ENCODE measurements at places on chromosomes 2 and 18. TPM values are rescaled to one million over a fixed set of nuclear protein-coding genes. Genes with fewer than 3 reads are reported as not detected.
A peak's percentile ranks its signal among the peaks of the same experiment; 100 is the strongest.

DNA sequence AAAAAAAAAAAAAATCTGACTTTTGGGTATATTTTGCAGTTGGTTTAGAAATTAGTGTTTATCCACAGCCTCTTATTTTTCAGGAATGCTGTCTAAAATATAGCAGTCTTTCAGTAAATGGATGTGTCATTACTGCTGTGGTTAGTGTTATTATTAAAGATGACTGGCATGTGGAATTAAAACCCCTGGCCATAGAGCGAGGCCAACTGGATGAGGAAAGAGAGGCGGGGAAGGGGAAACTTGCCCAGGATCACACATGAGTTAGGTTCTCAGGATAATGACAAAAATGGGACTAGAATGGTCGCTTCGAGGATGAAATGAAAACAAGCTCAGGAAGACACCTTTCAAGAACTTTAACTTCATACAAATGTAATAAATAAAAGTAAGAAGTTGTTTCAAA lies 57.4 kb upstream of the APCDD1 start:
- DNase-seq, result no peak

The COL5A2 gene
- polyA plus RNA-seq, result not detected

- no peak for DNase-seq
Observed at GRCh38 chr2:164887434-164888144, 46.0 kb upstream of the COBLL1 start.

The TMEM37 gene
- not detected for polyA plus RNA-seq

GRCh38 chr2:62964671-62965070 lies 86.0 kb upstream of the OTX1 start:
- no peak for DNase-seq

- no peak for DNase-seq
Observed at GRCh38 chr18:9403795-9404564, 69.4 kb downstream of the TWSG1 start.

The SLC23A3 gene
- 0.18 TPM for polyA plus RNA-seq

GRCh38 chr2:203728321-203728720 lies 21.9 kb downstream of the CD28 start:
- no peak for DNase-seq

The PER2 gene
- polyA plus RNA-seq, result 6.3 TPM

DNA sequence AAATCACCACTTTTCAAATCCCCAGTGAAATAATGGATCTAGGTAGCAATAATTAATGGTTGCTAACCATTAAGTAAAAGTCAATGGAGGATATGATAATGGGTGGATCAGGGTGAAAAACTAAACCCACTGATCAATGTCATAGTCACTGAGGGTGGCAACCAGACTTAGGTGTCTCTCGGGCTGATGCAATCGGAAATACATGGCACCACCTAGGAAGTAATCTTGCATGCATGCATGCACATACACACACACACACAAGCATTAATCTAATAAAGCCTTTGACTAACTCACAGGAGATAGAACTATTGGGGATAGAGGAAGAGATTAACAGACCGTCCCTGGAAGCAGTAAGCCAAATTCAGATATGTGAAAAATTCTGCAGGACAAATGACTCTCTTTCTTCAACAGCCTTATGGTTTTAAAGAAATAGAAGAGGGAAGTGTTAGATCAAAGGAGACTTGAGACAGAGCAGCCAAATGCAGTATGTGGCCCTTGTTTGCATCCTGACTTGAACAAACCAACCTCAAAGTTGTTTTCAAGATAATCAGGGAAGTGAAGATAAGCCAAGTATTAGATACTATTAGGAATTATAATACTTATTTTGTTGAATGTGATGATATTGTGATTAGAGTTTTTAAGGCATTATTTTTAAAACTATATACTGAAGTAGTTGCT lies 186.0 kb upstream of the RMP24 start:
- peak; percentile 10 for DNase-seq

The WNT10A gene
- polyA plus RNA-seq, result 11.8 TPM

The EGR4 gene
- not detected for polyA plus RNA-seq

DNA sequence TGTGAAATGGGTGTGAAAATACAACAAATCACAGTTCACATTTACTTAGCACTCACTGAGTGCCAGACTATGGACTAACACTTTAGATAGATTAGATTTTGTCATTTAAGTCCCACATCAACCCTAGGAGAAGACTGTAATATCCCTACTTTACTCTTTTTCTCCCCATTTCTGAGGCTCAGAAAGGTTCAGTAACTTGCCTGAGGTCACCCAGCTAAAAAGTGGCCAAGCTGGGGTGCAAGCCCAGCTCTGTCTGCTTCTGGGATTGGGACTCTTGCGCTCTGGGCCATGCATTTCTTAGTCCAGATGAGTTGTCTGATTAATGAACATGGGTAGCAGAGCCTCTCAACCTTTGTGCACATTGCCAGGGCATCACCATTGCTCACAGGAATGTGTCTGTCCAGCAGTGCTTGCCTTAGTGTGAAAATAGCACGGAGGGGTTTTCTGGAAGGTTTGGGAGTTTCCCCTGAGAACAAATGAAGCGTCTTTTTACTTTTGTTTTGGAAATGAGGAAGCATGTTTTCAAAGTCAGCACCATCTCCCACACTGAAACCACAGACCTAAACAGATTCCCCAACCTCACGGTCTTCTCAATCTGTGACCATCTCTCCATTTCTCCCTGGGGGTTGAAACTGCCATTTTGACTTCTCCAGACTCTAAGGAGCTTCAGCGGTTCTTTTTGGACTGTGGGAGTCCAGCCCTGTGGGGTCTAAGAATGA lies 31.9 kb downstream of the NRP2 start:
- DNase-seq, result peak; percentile 73

DNA sequence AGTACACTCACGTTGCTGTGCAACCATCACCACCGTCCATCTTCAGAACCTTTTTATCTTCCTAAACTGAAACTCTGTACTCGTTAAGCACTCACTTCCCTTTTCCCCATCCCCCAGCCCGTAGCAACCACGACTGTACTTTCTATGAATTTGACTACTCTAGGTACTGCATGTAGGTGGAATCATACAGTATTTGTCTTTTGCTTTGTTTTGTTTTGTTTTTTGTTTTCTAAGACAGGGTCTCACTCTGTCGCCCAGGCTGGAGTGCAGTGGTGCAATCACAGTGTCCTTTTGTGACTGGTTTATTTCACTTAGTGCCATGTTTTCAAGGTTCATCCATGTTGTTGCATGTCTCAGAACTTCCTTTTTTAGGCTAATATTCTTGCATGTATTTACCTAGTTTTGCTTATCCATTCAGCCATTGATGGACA lies 7.0 kb upstream of the TYMS start:
- DNase-seq, result peak; percentile 34

DNA sequence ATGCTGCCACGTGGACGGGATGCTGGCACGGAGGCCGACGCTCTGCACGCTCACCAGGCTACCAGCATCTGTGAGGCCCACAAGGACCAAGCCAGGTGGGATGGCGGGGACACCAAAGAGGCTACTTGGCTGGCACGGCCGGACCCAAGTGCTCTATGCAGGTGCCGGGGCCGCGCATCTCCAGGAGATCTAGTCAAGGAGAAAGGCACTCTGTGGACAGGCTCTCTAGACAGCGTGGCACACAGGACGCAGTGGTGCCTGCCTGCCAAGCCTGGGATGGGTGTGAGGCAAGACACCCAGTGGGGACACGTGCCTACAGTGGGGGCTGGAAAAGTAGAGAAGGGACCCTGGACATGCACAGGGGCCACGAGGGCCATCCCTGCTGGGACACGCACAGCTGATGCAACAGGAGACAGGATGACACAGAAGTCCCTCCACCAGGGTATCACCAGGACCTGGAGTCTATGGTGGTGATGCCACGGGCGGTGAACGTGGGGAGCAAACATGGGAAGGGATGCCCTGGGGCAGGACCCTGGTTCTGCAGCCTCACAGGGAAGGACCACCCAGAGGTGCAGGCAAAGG lies 28.5 kb downstream of the ZNF516 start:
- DNase-seq, result no peak

The OSR1 gene
- not detected for polyA plus RNA-seq

The CTNNA2 gene
- polyA plus RNA-seq, result not detected

DNA sequence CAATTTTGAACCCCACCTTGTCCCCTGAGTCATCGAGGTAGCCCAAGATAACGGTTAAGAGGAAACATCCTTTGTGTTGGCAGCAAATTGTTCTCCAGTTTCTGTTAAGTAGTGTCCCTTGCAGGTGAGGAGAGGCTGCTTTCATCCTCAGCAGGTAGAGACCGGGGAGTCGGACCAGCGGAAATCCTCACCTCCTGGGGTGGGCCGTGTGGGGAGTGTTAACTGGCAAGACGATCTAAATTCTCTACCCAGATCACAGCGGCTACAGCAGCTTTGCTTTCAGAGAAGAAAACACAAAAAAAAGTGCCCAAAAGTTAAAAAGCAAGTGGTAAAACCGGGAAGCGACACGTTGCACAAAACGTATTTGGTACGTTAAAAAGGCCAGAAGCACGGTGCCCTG lies 63.2 kb downstream of the ADI1 start:
- DNase-seq, result no peak

DNA sequence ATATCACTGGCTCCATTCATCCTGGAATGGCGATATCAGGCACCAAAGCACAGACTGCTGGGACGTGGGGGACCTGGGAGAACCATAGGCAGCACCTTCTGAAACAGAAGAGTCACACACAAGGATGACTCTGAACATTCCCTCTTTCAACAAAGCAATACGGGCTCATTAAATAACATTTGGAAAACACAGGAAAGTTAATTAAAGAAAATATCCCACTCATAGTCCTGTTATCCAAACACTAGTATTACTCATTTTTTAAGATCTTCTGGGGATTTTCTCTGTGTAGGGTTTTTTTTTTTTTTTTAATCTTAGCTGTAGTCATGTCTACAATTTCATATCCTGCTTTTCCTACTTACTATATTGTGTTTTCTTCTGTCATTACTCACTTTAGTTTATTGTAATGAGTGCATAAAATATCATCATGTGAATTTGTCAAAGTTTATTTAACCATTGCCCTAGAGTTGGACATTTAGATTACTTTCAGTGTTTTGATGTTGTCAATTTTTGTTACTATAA lies 70.0 kb upstream of the SP3 start:
- DNase-seq, result no peak

The ADAM23 gene
- polyA plus RNA-seq, result 1.3 TPM

DNA sequence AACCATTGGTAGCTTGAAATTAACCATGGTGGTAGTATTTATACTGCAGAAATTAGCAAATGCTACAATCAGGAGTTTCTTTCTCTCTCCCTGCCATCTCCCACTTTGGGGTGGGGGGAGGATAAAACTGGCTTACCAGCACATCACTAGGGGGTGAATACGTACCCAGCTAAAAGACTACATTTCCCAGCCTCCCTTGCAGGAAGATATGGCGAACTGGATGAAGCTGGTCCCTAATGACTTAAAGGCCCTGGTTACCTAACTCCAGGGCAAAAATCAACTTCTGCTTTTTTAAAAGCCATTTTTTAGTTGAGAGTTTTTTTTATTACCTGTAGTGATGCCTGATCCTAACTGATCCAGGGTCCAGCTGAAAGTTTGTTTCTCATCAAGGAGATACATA lies 70.3 kb upstream of the RAB12 start:
- no peak for DNase-seq

DNA sequence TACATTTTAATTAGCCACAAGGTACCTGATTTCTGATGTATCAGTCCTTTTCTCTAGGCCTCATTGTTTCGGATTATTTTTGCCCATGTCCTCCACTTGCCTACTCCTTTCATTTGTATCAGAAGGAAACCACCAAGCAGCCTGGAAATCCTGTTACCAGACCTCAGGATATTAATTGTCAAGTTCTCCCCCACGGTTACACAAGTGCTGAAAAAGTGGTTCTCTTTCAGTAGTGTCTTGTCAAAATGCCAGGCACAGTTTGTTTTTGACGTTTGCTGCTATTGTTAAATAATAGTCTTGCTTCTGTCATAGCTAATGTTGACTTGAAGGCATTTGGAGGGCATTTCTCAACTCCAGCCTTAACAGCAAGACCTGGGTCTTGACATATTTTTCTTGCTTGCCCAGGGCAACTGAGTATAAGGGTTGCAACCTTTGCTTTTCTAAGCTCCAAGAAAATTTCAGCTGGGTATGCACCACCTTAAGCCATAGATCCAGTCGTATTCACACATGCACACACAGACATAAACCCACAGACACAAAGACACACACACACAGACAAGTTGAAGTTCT lies 31.0 kb downstream of the INSIG2 start:
- DNase-seq, result no peak

The PDE1A gene
- not detected for polyA plus RNA-seq

The MAP2 gene
- 7.3 TPM for polyA plus RNA-seq

DNA sequence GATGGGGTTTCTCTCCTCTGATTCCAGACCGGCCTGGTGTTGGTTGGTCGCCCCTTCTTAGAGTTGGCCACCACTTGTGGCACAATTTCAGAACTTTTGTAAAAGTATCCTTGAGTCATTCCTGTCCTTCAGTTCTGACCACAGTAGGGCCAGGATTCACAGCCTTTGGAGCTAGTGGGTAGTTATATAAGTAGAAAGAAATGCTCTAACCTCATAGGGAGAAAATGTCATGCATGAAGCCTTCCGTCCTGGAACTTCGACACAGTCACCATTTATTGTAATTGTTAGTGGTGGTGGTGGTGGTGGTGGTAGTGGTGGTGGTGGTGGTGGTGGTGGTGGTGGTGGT lies 65.4 kb downstream of the EPAS1 start:
- DNase-seq, result no peak

DNA sequence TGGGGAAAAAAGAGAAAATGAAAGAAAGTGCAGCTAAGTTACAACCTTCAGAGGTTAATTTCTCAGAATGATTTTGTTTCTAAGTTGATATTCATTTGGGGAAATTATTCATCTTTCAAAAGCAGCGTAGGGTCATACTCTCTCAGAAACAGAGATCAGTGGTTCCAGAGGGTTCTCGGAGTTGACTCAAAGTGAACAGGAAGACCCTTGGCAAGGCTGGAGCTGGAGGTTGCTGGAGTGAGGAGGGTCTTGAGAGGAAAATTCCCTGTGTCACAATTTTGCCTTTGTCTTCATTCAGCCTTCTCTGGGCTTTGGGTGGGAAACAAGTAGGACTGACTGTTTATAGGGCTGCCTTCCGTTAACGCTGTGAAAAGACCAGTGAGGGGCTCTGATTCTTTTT lies 168.2 kb downstream of the ICOS start:
- no peak for DNase-seq

- DNase-seq, result no peak
Observed at GRCh38 chr2:36834203-36834602, 132.1 kb downstream of the STRN start.

The ABCG8 gene
- polyA plus RNA-seq, result 0.12 TPM

The GAL3ST2 gene
- polyA plus RNA-seq, result not detected

GRCh38 chr2:61733563-61733962 lies 120.3 kb downstream of the FAM161A start:
- DNase-seq, result no peak

All from naive B cell (primary cell).